Naive B cell (primary cell): ENCODE measurements at places on chromosomes 7 and 10. TPM values are rescaled to one million over a fixed set of nuclear protein-coding genes. Genes with fewer than 3 reads are reported as not detected.

Gene LRRC18
- not detected for polyA plus RNA-seq

Gene SLC39A12
- not detected for polyA plus RNA-seq

Gene SCIN
- 0.48 TPM for polyA plus RNA-seq

Gene POMZP3
- 5.8 TPM for polyA plus RNA-seq

Gene TAS2R4
- polyA plus RNA-seq = 0.10 TPM

Gene FLNC
- polyA plus RNA-seq = not detected

Gene MALRD1
- polyA plus RNA-seq = not detected

Gene CPA2
- not detected for polyA plus RNA-seq

Gene NEUROG3
- not detected for polyA plus RNA-seq

Gene IDI2
- not detected for polyA plus RNA-seq

Gene LBX1
- not detected for polyA plus RNA-seq

Gene LIPJ
- polyA plus RNA-seq = 0.17 TPM

Gene UCN3
- polyA plus RNA-seq = not detected

Gene DOCK4
- polyA plus RNA-seq = 0.28 TPM

Gene PNLIPRP3
- not detected for polyA plus RNA-seq

Gene IL15RA
- polyA plus RNA-seq = 2.1 TPM

Gene CPA5
- not detected for polyA plus RNA-seq

Gene CREB5
- 0.40 TPM for polyA plus RNA-seq

Gene GIMAP4
- 1.2 TPM for polyA plus RNA-seq

Gene EGR2
- 6.5 TPM for polyA plus RNA-seq

Gene EBLN1
- not detected for polyA plus RNA-seq

Gene CALML5
- not detected for polyA plus RNA-seq

Gene ZWINT
- 0.57 TPM for polyA plus RNA-seq

Gene FXYD4
- not detected for polyA plus RNA-seq

Gene GPC2
- polyA plus RNA-seq = 0.32 TPM

Gene DRGX
- polyA plus RNA-seq = not detected

Gene GARIN1A
- polyA plus RNA-seq = 0.08 TPM

Gene MMP21
- not detected for polyA plus RNA-seq

Gene MLXIPL
- polyA plus RNA-seq = not detected
